ENCODE measurements at places on chromosomes 5 and 9. TPM values are rescaled to one million over a fixed set of nuclear protein-coding genes. Genes with fewer than 3 reads are reported as not detected.

DNA sequence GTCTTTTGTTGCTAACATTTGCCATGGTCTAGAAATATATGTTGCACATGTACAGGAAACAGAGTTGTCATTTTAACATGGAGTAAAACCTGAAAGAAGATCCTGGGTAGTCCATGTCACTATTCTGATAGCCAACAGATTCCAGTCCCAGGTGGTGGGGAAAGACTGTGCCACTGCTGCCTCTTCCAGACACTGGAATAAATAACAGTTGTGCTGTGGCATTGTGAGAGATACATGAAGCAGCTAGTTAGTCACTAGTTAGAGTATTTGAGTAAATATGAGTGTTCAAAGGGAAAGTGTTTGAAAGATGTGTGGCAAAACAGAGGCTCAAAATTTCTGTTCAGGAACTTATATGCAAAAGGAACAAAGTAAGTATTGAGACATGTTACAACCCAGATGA lies 1408.3 kb downstream of the EFNA5 start:
- no peak overlapping the region for H3K4me3 ChIP-seq
- H3K36me3 ChIP-seq, result no peaks in the 10 kb centered on the region
- H3K27me3 ChIP-seq, result no peaks in the 10 kb centered on the region
- no peaks in the 10 kb centered on the region for H3K4me1 ChIP-seq

DNA sequence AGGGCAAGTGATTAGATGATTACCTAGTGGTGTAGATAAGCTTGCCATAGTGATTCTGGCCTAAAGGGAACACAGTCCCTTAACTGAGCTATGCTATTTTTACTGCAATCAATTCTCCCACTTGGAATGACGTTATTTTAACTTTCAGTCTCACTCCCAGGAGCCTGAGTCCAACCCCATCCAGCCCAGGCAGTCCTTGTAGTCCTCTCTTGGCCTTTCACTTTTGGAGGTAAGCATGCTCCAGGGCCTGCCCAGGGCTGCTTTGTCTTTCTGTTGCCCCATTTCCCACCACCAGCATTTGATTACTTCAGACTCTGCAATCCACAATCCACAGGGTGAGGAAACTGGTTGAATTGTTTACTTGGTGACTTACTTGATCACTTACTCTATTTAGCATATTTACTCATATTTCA lies 233.0 kb downstream of the CD180 start:
- no peak overlapping the region for H3K4me3 ChIP-seq
- H3K36me3 ChIP-seq, result no peaks in the 10 kb centered on the region
- no peaks in the 10 kb centered on the region for H3K27me3 ChIP-seq
- H3K27ac ChIP-seq, result no peak overlapping the region
- H3K4me1 ChIP-seq, result peaks cover 32% of the 10 kb centered on the region

- no peaks in the 10 kb centered on the region for H3K27me3 ChIP-seq
- no peak overlapping the region for H3K27ac ChIP-seq
- no peaks in the 10 kb centered on the region for H3K4me1 ChIP-seq
- peak; percentile 77 for DNase-seq
- H3K4me3 ChIP-seq, result no peak overlapping the region
- no peaks in the 10 kb centered on the region for H3K36me3 ChIP-seq
These were observed 20.4 kb downstream of the GNPDA1 start for GRCh38 chr5:141992349-141992963.

- H3K27me3 ChIP-seq, result no peaks in the 10 kb centered on the region
- peaks cover 91% of the 10 kb centered on the region for H3K4me1 ChIP-seq
- H3K27ac ChIP-seq, result peak overlapping the region; percentile 89
- peak overlapping the region; percentile 12 for H3K4me3 ChIP-seq
- no peaks in the 10 kb centered on the region for H3K36me3 ChIP-seq
These were observed 45.9 kb downstream of the SEMA6A start for GRCh38 chr5:116528519-116529234.

DNA sequence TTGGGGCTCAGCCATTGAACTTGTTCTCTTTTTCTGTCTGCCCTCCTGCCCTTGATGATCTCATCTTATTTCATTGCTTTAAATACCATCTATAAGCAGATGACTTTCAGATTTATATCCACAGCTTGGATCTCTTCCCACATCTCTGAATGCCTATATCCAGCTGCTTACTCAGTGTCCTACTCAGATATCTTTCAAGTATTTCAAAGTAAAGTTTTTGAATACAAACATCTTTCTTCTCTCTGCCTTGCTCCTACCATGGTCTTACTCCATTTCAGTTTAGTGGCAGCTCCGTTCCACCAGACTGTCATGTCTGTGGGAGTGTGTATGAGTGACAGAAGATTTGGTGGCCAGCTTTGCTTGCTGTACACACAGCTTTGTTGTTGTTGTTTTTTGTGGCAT lies 59.7 kb downstream of the ERBIN start:
- H3K36me3 ChIP-seq, result no peaks in the 10 kb centered on the region
- no peak overlapping the region for H3K4me3 ChIP-seq
- H3K27me3 ChIP-seq, result no peaks in the 10 kb centered on the region
- DNase-seq, result no peak

DNA sequence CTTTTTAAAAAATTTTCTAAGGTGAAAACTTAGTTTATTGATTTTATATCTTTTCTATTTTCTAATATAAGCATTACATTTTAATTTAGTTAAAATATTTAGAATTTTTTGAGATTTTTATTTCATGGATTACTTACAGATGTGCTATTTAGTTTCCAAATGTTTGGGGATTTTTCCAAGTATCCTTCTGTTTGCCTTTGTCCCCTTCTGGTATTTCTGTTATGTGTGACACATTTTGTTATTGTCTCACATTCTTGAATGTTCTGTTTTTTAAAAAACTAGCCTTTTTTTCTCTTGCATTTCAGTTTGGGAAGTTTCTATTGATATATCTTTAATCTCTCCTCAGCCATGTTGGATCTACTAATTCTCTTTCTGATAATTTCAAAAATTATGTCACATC lies 234.9 kb downstream of the FAM170A start:
- DNase-seq, result no peak
- no peak overlapping the region for H3K27ac ChIP-seq
- no peak overlapping the region for H3K4me3 ChIP-seq
- no peaks in the 10 kb centered on the region for H3K4me1 ChIP-seq
- H3K27me3 ChIP-seq, result no peaks in the 10 kb centered on the region

- no peak overlapping the region for H3K27ac ChIP-seq
- DNase-seq, result no peak
- H3K27me3 ChIP-seq, result no peaks in the 10 kb centered on the region
- no peak overlapping the region for H3K4me3 ChIP-seq
- peaks cover 20% of the 10 kb centered on the region for H3K4me1 ChIP-seq
These were observed 2.8 kb upstream of the STOML2 start for GRCh38 chr9:35105571-35106342.

DNA sequence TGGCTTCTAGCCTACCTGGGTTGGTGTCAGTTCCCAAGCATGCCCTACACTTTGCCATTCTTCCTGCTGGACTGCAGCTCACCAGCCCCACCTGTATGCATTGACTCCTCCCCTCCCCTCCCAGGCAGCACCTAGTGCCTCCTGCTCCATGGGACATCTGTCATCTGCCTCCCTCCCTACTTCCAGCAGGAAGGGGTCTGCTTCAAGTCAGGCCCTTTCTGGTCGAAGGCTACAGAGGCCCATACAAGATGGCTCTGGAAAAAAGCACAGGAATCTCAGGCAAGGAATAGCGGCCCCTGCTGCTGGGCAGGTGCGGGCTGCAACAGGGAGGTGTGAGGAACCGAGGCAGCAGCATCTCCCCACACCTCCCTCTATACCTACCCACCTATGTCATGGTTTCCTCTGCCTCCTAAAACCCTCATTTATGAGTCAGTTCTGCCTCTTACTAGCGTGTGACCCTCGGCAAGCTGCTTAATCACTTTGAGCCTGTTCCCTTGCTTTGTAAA lies 19.7 kb downstream of the WWC1 start:
- peak; percentile 39 for DNase-seq
- H3K36me3 ChIP-seq, result no peaks in the 10 kb centered on the region
- no peak overlapping the region for H3K27ac ChIP-seq
- H3K27me3 ChIP-seq, result no peaks in the 10 kb centered on the region
- H3K4me3 ChIP-seq, result no peak overlapping the region

DNA sequence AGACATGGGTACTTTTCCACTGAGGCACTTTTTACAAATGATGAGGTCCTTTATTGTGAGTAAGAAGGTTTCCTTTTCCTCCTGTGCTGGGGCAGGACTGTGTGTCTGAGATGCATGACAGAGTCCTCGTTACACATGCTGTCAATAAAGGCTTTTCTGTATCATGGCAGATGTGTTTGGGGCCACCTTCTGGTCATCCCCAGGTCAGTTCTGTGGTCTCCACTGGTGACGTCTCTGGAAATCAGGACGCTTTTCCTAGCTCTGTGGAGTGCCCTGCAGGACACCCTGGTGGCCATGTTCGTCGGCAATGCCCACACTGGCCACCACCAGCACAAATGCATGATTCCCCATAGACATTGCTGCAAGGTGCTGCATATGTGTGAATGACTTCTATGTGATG lies 2.8 kb downstream of the CMBL start:
- H3K4me1 ChIP-seq, result peaks cover 15% of the 10 kb centered on the region
- peaks cover 22% of the 10 kb centered on the region for H3K27me3 ChIP-seq
- H3K4me3 ChIP-seq, result no peak overlapping the region
- H3K27ac ChIP-seq, result no peak overlapping the region

- DNase-seq, result no peak
- no peak overlapping the region for H3K4me3 ChIP-seq
- H3K27me3 ChIP-seq, result peaks cover 30% of the 10 kb centered on the region
- H3K27ac ChIP-seq, result no peak overlapping the region
- no peaks in the 10 kb centered on the region for H3K4me1 ChIP-seq
These were observed 34.7 kb upstream of the GARNL3 start for GRCh38 chr9:127229691-127230417.

DNA sequence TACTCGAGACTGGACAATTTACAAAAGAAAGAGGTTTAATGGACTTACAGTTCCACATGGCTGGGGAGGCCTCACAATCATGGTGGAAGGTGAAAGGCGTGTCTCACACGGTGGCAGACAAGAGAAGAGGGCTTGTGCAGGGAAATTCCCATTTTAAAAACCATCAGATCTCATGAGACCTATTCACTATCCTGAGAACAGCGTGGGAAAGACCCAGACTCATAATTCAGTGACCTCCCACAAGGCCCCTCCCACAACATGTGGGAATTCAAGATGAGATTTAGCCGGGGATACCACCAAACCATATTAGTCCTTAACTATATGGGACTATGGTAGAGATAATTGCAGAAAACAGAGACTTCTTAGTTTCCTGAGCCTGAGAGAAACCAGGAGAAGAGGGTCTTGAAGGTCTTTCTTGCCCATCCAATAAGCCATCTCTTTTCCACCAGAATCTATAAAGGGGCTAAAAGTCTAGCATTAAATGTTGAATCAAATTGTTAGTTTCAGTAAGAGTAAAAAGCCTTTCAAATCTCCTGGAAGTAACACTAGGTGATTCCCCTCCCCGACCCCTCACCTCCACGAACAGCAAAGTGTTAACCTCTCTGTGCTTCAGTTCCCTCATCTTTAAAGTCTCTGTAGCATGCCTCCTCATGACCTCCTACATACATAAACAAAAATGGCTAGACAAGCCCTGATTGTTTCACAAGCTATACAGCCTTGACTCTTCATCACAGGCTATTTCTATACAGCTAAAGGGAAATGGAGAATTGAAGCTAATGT lies 259.1 kb downstream of the TMEM167A start:
- H3K36me3 ChIP-seq, result no peaks in the 10 kb centered on the region
- peaks cover 38% of the 10 kb centered on the region for H3K4me1 ChIP-seq
- H3K27me3 ChIP-seq, result no peaks in the 10 kb centered on the region
- DNase-seq, result no peak

DNA sequence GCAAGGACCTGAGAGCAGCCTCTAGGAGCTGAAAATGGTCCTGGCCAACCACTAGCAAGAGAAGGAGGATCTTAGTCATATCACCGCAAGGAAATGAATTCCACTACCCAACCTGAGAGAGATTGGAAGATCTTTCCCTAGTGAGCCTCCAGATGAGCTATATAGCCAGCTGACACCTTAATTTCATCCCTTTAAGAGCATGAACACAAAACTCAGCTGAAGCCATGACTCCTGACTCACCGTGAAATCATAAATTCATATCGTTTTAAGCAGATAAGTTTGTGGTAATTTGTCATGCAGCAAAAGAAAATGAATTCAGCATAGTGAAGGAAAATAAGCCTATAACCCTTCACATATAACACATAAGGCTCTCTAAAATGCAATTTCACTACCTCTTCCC lies 23.5 kb downstream of the MAPKAP1 start:
- H3K4me3 ChIP-seq, result no peak overlapping the region
- no peaks in the 10 kb centered on the region for H3K27me3 ChIP-seq
- peaks cover 4% of the 10 kb centered on the region for H3K4me1 ChIP-seq
- no peak for DNase-seq
- no peak overlapping the region for H3K27ac ChIP-seq

GRCh38 chr5:127030259-127031146 lies at the start of gene MARCHF3:
Gene MARCHF3 (minus strand): TSS chr5:127030558. CDS start chr5:126918171, 112,387 bp downstream.
- peaks cover 48% of the 10 kb centered on the region for H3K27me3 ChIP-seq
- no peaks in the 10 kb centered on the region for H3K4me1 ChIP-seq

DNA sequence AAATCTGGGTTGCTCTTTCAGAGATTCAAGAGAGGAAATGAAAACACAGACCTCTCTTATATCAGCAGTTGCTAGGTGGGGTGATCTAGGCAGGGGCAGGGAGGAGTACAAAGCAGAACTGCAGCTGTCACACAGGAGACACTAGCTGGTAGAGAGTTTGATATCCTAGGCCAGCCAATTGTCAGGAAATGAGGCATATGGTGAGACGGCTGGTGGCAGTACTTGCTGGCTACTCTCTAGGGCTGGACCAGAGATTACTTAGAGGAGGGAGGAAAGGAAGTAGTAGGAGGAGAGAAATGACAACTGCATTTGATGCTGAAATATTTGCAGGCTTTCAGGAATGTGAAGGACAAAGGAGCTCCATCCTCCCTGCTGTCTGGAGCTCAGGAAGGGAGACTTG lies 113.8 kb downstream of the TRIM32 start:
- H3K4me1 ChIP-seq, result peaks cover 26% of the 10 kb centered on the region
- no peaks in the 10 kb centered on the region for H3K27me3 ChIP-seq
- peak; percentile 47 for DNase-seq
- no peak overlapping the region for H3K27ac ChIP-seq
- H3K36me3 ChIP-seq, result no peaks in the 10 kb centered on the region

- no peaks in the 10 kb centered on the region for H3K36me3 ChIP-seq
- H3K4me1 ChIP-seq, result peaks cover 37% of the 10 kb centered on the region
- no peak overlapping the region for H3K4me3 ChIP-seq
- no peaks in the 10 kb centered on the region for H3K27me3 ChIP-seq
These were observed 273.4 kb downstream of the DENND1A start for GRCh38 chr9:123656565-123656964.

DNA sequence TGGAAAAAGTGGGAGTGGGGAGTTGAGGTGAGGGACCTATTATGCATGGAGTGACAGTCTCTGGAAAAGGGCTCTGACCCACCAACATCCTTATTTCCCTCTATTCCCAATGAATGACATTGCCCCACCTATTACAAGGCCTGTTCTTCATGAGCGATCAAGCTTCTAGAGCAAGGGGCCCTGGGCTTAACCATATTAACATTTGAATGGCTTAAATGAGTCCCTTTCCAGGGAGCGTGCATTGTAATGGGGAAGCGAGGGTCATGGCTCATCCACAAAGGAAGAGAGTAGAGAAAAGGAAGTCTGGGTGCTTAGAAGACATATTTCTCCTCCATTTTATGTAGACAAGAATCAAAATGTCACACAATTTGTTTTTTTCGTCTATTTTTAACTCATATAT lies 255.5 kb downstream of the CAAP1 start:
- peaks cover 18% of the 10 kb centered on the region for H3K4me1 ChIP-seq
- H3K36me3 ChIP-seq, result no peaks in the 10 kb centered on the region
- DNase-seq, result peak; percentile 79
- H3K27me3 ChIP-seq, result no peaks in the 10 kb centered on the region
- no peak overlapping the region for H3K27ac ChIP-seq
- no peak overlapping the region for H3K4me3 ChIP-seq

The TLR4 gene
- total RNA-seq, result 0.22 TPM

The ZNF366 gene
- total RNA-seq, result not detected

The STPG3 gene
- total RNA-seq, result not detected

The BRD3 gene
- 21.7 TPM for total RNA-seq

The RGS7BP gene
- total RNA-seq, result 1.4 TPM

The ARRDC1 gene
- total RNA-seq, result 12.9 TPM

The PCDHA11 gene
- 6.3 TPM for total RNA-seq

The CDC25C gene
- 45.8 TPM for total RNA-seq

The PCDHB7 gene
- 0.21 TPM for total RNA-seq

Data from neural progenitor cell (in vitro differentiated cells).